ENCODE measurements at places on chromosomes 3 and 15. TPM values are rescaled to one million over a fixed set of nuclear protein-coding genes. Genes with fewer than 3 reads are reported as not detected.

GOLGA8J gene
- total RNA-seq: 0.33 TPM

ARNT2 gene
- 5.0 TPM for total RNA-seq

HTR3E gene
- total RNA-seq: not detected

INSYN1 gene
- total RNA-seq: 9.0 TPM

GRCh38 chr3:59862686-59863085, 812.9 kb upstream of the CFAP20DC start:
- no peak for DNase-seq

GRCh38 chr15:65576664-65577063, 34.3 kb downstream of the INTS14 start:
- no peak for DNase-seq

DNA sequence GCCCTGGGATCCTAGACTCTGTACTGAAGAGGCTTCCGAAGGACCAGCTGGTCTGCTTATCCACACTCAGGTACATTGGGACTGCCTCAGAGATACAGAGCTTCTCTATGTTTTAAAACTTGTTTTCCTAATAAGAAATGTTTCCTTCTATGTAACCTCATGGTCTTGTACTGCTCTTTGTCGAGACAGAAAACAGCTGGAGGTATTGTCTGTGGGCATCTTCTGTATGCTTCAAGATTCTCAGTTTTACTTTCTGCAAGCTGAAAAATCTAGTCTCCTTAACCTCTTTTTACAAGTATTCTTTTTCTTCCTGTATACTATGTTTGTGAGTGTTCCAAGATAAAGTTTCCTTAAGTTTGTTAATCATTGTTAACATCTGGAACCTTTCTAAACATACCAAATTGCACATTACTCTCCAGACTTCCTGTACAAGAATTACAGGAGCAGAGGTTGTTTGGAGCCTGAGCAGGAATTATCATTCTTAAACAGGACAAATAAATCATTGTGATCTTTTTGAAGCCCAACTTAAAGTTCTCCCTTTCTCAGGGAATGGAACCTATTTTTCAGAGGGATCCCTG, 358.3 kb upstream of the CFAP20DC start:
- DNase-seq: no peak

DNA sequence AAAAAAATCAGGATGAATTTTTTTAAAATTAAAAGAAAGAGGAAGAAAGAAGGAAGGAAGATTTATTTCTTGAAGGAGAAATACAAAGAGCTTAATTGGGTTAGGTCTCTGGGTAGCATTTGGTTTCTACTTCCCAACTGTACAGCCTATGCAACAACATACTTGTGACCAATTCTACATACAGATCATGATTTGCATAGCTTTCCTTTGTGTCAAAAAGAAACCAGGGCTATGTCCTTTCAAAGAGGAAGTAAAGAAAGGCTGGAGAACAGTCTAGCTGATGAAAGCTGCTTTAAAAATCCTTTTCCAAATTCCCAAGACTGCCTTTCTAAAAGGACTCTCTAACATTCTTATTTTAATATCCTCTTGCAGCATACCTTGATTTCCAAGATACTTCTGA, 6.1 kb upstream of the HGD start:
- DNase-seq: no peak

DNA sequence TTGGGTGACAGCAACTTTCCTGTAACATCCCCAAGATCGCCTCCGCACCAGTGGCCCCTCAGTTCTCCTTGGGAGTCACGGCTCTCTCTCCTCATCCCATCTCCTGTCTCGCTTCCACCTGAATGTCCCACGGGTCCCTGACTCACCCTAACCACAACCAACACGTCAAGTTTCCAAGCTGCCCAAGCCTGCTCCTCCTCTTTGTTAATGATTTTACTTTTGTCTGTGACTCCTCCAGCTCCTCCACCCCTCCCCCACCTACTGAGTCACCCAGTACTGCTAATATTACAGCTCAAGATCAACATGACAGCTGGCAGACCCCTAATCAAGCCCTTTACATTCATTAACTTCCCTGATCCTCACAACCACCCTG, 39.3 kb downstream of the BDH1 start:
- no peak for DNase-seq

DNA sequence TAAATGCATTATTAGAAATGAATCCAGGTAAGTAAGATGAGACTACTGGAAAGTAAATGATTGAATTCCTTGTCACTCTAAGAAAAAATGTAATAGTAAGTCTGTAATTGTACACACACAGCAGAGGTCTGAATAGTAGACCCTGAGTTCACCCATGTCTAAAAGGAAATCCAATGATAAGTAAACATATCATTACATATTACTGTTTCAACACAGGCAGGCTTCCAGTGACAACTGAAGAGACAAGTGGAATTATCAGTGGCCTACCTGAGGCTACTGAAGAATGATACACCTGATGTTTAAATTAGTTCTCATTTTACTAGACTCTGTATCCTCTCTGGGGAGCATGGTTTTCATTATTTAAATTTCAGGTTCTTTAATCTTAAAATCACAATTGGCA, 6.2 kb upstream of the CCNL1 start:
- no peak for DNase-seq

GRCh38 chr15:64288999-64289398, 67.0 kb downstream of the CSNK1G1 start:
- no peak for DNase-seq

- DNase-seq: no peak
Measured at GRCh38 chr3:15654891-15655290, 53.3 kb downstream of the BTD start.

GRCh38 chr15:90463381-90463780, 66.3 kb upstream of the CRTC3 start:
- no peak for DNase-seq

DNA sequence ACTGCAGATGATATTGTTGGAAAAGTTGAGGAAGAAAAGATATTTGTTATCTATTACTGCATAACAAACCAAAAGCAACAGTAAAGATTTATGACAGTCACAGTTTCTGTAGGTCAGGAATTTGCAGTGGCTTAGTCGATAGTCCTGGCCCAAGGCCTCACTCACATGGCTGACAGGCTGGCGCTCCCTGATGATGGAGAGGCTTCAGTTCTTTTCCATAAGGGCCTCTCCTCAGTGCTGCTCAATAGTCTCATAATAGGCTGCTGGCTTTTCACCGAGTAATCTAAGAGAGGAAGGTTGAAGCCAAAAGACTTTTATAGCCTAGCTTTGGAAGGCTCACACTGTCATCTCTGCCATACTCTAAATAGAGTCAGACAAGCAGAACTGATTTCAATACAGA, 17.7 kb downstream of the IREB2 start:
- DNase-seq: no peak

DNA sequence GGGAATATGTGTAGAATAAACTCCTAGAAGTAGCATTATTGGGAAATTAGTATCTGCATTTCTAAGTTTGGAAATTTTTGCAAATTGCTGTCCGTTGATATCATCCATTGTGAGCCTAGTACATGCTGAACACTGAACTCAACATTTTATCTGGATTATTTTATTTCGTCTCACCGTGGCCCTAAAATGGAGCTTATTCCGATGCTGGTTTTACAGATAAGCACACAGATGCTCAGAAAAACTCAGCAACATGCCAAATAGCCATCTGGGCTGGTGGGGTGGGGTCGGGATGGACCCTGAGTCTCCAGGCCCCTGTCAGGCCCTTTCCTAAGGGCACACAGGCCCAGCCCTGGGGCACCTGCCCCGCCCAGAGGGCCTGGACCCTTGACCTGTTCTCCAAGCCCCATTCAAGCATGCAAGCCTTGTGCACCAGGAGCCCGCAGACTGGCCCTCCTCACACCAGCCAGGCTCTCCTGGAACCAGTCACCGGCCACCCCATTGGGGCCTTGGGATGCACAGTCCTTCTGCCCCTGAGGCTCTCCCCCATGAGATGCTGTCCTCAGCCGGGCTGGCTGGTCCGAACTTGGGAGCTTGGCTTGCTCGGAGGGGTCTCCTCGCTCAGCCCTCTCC, 20.7 kb upstream of the KLF13 start:
- DNase-seq: no peak

DNA sequence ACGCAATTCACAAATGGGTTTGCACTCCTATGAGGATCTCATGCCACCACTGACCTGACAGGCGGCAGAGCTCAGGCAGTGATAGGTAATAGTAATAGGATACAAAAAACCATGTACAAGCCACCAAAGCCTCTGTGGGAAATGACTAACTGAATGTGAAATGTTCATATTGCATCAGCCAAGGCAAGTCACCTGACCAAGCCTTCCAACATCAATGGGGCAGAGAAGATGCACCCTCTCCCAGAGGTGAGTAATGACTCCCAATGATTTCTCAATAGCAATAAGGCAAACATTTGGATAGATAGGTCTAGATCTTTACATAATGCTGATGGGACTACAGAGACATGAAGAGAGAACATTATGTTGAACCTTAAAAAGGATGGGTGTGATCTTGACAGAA, 14.9 kb downstream of the CNTN3 start:
- no peak for DNase-seq

DNA sequence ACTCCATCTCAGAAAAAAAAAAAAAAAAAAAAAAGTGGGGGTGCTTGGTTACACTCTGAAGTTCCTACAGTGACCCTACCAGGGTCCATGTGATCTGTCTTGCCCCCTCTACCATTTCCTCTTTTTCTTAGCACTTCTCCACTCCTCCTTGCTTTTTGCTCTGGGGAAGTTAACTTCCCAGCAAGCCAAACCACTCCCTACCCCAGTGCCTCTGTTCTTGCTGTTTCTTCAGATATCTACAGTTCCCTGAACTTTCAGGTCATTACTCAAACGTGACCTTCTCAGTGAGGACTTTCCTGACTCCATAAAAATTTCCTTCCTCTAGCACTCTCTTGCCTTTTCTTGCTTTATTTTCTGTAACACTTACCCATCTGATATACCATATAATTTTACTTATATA, 61.1 kb upstream of the GCNT3 start:
- no peak for DNase-seq

DNA sequence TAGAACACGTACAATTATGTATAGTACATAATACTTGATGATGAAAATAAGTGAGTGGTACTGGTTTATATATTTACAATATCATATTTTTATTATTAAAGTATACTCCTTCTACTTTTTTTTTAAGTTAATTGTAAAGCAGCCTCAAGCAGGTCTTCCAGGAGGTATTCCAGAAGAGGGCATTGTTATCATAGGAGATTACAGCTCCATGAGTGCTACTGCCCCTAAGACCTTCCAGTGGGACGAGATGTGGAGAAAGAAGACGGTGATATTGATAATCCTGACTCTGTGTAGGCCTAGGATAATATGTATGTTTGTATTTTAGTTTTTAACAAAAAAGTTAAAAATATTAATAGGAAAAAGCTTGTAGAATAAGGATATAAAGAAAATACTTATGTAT, 40.3 kb upstream of the SCN5A start:
- no peak for DNase-seq

DNA sequence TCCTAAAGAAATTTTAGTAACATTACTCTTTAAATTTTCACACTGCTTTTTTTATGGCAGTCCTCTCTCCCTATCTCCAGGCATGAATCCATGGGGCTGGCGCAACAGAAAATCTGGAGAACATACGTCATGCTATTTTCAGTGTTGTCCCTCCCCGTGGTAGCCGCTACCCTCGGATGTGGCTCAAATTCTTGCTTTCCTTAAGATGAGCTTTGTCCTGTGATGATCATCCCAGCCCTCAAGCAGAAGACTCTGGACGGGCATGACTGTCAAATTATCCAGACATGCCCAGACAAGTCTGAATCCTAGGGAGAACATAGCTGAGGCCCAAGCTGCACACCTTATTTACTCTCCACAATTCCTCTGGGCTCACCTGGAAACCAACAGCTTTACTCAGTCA, 49.1 kb downstream of the FMN1 start:
- no peak for DNase-seq

GRCh38 chr3:97928986-97929385, 43.2 kb downstream of the RIOX2 start:
- no peak for DNase-seq

- DNase-seq: no peak
Measured at GRCh38 chr3:37537914-37538691, 323.6 kb upstream of the CTDSPL start.

DNA sequence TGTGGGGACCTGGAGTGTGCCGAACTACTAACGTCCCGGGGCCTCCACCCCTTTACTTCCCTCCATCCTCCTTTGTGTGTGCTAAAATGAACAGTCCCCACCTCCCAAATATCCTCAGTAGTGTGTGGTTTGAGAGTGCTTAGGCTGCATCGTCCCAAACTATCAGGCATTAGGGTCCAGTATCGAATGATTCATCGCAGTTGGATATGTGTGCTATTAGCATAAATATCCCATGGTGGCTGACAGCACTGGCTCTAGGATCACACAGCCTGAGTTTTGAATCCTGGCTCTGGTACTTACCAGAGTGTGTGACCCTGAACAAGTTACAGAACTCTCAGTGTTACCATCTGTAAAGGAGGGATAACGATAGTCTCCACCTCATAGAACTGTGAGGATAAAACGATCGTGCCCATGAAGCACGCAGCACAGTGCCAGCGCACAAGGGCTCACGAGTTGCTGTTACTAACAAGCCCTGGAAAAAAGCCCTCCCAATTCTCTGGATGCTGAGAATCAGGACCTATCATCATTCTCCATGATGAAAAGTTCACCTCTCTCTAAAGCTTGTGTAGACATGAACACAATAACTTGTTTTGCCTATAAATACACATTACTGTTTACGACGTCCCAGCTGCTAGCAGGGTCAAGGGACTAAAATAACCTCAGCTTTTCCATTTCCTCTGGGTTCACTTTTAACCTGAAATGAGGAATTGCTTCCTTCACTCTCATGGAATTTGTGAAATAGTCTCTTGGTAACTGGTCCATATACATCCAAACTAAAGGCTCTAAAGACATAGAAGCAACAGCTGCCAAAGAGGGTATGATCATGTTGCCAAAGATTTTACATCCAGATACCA, 51.0 kb downstream of the VGLL4 start:
- DNase-seq: no peak

DNA sequence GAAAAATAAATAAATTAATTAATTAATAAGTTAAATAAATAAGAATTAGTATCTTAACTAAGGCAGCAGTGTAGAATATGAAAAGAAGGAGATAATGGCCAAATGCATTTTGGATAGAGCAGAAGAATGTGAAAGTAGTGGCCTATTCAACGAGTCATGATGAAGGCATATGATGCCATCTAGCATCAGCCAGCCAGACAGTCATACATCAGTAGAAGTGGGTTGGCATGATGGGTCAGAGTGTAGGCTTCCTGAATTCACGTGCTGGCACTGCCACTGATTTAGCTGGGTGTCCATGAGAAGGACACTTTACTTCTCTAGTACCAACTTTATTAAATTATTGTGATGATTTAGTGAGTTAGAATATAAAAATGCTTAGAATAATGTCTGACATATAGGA, 256.1 kb upstream of the ARPP21 start:
- no peak for DNase-seq

Measured in WTC11 (cell line).